ENCODE measurements at places on chromosomes 6 and 20.
A peak's percentile ranks its signal among the peaks of the same experiment; 100 is the strongest.

DNA sequence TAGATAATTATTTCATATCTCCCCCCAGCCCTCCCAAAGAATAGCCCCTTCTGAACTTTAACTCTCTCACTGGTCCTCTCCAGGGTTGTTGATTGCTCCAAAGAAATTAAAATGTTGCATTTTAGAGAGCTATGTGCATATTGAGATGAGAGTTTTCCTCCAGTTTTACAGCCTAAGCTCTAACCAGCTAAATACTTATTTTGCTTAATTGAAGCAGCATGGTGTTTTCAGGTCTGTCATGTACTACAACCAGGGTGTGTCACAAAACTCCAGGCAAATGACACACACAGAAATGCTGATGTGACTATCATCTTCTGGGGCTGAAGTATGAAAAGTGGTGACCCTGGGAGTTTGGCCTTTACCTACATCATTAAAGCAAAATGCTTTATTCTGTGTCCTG, 196.8 kb upstream of the STXBP5 start:
- DNase-seq, result no peak

- peak; percentile 45 for DNase-seq
Measured at GRCh38 chr6:15464211-15464725, 198.6 kb downstream of the DTNBP1 start.

GRCh38 chr20:14956026-14956425, 618.6 kb upstream of the FLRT3 start:
- DNase-seq, result no peak

DNA sequence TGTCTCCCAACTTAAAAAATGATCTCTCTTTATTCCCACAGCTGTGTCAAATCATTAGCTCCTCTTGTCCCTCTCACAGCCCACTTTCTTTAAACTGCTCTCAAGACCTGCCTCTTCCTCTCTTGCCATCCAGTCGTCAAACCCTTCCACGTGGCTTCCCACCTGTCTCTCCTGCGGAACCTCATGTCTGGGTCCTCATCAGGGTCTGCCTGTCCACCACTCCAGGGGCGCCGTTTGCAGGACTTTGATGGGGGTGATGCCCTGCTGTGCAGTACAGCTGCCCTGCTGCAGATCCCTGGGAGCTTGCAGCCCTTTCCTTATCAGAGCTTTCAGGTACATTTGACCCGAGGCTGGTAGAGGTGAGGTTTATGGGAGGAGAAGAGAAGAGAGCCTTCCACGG, 114.8 kb downstream of the DHX35 start:
- DNase-seq, result no peak

DNA sequence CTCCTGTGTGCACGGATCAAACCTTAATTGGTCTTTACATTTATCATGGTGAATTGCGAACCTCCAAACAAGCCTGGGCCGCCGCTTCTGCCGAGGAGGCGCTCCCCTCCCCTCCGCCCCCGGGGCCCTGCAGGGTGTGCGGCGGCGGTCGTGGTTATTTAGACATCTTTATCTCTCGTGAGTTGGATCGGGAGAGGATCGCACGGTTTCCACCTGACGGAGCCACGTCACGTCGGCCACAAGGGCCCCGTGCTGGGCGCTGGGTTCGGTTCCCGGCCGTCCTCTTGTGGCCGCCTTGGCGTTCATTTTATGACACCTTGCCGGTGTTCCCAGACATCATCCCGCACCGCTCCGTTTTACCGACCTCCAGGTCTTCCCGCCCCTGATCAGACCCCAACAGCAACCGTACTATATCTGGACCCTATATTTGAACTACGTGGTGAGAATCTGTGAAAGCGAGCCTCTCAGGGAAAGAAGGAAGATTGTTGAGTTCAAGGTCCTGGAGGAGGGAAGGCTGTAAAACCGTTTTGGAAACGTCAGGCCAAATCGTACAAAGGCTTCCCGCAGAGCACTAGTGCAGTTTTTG, 1.3 kb upstream of the CNR1 start:
- no peak for DNase-seq

DNA sequence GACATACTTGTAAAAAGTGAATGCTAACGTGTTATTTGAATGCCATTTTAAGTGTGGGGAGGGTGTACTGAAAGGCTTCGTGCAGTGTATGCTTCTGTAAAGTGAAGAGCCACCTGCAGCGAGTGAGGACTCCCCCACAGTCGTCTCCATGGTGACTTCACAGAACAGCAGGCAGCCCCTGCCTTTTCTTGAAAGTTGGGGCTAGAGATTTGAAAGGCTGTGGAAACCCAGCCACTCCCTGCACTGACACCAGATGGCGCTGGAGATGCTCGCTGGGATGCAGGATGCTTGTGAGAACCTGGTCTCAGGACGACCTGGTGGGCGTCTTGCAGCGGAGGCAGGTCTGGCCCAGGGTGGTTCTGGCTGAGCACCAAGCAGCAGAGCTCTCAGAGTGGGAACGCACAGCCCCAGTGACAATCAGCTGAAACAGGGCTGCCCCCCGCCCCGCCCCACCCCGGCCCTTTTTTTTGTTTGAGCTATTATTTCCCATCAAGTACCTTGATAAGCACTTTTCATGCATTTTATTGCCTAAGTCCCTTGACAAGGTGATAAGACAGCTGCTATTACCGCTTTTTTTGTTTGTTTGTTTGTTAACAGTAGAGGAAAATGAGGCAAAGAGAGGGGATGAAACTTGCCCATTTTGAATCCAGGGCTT, 150.3 kb downstream of the SYCP2 start:
- DNase-seq, result peak; percentile 13

DNA sequence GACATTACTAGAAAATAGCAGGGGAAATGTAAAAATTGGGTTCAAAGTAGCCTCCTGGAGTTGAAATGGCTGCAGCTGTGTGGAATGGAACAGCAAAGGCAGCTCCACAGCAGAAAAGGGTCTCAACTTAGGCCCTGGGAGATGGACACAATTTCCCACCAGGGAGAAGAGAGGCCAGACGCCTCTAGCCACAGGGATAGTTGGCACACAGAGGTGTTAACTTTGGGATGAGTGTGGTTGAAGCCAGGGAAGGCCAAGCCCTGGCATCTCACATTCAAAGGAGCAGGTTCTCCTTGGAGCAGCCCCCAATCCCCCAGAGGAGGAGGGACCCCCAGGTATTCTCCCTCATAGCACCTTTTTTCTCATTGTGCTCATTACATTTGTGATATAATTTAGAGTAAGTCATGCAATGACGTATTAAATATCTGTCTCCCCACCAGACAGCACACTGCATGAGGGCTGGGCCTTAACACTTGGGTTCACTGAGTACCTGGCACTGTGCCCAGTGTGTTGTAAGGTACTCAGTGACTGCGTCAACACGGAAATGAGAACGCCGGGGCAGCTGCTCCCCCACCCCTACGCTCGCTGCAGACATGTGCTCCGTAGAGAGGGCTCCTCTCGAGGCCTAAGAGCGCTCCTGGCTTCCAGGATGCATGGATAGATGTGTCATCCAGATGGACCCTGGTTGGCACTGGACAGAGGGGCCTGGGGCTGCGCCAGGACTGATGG, 76.0 kb upstream of the CD93 start:
- DNase-seq, result no peak

- DNase-seq, result no peak
Measured at GRCh38 chr6:49890988-49891387, 24.7 kb upstream of the CRISP1 start.

DNA sequence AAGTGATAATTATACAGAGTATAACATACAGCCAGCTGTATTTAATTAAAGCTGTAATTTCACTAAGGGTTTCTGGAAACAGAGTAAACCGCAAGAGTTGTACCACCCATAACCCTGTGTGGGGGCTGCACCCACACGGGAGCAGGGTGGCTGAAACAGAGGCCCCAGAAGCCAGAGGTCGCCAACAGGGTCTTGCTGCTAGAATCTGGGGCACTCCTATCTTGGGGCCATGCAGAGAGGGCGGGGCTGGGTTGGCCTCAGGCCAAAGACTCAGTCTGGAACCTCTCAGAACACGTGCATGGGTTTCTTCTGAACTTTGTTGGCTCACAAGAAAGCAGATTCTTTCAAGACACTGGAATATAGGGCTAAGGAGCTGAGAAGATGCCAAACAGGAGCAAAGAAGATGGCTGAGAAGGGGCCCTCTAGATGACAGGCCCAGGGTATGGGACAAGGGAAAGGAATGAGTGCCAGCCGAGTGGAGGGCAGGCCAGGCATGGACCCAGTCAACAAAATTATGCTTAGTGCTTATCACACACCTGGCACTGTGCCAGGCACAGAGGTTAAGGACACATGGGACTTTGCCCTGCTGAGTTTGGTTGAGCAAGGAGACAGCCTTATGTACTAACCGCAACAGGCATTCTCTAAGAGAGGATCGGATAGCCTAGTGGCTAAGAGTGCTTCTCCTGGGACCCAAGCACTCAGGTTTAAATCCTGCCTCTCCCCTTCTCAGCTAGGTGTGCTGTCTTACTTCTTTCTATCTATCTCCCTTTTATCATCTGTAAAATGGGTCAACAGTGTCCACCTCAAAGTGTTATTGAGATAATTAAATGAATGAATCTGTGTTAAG, 96.6 kb upstream of the FOXP4 start:
- no peak for DNase-seq

DNA sequence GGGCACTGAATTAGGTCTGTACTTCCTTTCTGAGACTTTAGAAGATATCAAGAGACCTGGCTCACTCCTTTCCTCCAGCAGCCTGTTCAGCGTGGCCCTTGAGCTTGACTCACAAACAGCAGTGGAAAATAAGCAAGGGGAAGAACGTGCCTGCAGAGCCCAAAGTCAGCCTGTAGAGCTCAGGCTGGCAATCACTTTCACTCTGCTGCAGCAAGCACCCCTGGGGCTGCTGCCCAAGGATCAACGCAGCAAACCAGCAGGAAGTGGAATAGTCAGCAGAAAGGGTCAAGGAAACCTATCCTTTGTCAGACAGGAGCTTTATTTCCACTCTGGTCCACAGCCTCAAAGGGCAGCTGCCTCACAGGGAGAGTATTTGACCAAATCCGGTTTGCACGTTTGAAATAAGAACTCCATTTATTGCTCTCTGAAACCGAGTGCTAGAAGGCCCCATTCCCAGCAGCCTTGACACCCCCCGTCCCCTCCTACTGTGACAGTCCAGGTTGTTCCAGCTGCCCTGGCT, 77.4 kb downstream of the PRDM1 start:
- peak; percentile 65 for DNase-seq

- DNase-seq, result peak; percentile 34
Measured at GRCh38 chr6:107843400-107843799, 19.3 kb upstream of the SCML4 start.

GRCh38 chr6:31680226-31681134, at the start of gene LY6G5C:
Gene LY6G5C, minus strand, starts transcription at chr6:31681067. Its CDS starts 694 bp downstream, at chr6:31680373.
- DNase-seq, result peak; percentile 56

GRCh38 chr6:138093632-138094031, 13.6 kb downstream of the PERP start:
- DNase-seq, result no peak

- no peak for DNase-seq
Measured at GRCh38 chr6:132192631-132193030, 208.6 kb downstream of the MOXD1 start.

GRCh38 chr6:113842165-113842564, 15.0 kb upstream of the MARCKS start:
- DNase-seq, result no peak

- DNase-seq, result no peak
Measured at GRCh38 chr20:60228255-60228654, 270.0 kb downstream of the CDH26 start.

DNA sequence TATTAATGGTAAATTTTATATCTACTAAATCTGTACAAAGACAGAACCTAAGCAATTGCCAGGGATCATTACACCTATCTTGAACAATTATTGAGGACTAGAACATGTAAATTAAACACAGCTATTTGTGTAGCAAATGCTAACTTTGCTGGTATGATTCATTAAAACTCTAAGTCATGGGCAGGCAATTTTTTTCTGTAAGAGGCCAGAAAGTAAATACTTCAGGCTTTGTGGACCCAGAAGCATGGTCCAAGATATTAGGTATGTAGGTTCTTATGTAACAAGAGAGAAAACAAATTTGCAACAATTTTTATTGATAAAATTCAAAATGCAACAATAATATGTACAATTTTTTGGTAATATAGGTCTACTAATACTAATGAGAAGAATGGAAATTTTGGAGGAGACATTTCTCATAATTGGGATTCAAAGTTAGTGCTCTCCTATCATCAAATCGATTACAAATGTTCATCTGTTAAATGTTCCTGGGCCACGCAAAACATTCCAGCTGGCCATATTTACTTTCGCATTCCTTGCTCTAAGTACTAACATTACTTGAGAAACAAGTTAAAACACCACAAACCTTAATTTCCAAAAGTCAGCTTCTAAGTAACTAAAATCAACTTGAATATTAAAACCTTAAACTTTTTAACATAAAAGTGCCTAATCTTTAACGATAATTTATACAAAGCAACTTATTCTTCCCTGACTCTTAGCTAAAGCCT, 4.3 kb downstream of the TMEM30A start:
- no peak for DNase-seq

DNA sequence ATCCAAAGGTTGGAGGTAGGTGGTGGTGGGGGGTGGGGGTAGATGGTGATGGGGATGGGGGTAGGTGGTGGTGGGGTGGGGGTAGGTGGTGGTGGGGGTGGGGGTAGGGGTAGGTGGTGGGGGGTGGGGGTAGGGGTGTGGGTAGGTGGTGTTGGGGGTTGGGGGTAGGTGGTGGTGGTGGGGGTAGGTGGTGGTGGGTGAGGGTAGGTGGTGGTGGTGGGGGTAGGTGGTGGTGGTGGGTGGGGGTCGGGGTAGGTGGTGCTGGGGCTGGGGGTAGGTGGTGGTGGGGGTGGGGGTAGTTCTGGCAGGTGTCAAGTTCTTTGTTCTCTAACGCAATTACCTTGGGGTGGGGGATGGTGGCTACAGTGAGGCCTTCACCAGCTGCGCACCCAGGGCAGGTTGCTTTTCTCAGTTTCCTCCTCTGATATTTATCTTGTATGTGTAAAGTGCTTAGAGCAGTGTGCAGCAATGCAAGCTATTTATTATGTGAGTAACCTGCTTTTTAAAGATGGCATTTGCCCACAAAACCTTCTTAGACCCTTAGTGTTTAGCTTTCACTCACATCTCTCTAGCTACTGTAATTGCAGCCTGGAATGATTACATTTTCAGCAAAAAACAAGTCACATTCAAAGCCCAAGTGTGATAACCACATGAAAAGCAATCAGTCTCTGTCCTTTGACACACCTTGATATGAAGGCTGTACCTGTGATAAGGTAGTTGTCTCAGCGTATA, 8.2 kb upstream of the CCDC167 start:
- DNase-seq, result no peak
